ENCODE measurements at places on chromosomes 13 and 19.

GRCh38 chr19:48933382-48933932 lies at the start of gene DHDH:
Gene DHDH, plus strand, starts transcription at chr19:48933699. Its CDS starts 23 bp downstream, at chr19:48933722.
- DNase-seq = peak; percentile 65

- no peak for DNase-seq
Measured at GRCh38 chr19:56670961-56671612, 470 bp downstream of the ZNF835 start.

DNA sequence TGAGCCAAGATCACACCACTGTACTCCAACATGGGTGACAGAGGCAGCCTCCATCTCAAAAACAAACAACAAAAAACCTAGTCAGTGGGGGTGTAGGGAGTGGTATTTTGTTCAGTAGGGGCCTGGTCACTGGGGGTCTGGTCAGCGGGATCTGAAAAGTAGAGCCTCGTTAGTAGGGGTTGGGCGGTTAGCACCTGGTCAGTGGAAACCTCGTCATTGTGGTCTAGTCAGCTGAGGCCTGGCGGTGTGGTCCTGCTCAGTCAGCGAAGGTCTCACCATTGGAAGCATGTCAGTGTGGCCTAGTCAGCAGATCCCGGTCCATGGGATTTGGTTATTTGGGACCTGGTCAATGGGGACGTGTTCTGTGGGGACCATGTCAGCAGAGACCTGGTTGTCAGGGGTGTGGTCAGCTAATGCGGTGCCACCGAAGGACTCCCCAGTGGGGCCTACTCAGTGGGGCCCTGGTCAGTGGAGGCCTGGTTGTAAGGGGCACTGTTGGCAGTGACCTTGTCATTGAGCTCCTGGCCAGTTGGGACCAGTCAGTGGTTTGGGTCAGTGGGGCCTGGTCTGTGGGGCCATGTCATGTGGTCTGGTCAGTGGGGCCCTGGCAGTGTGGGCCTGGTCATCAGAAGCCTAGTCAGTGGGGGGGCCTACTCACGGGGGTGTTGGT lies 63.0 kb upstream of the TPM4 start:
- no peak for DNase-seq

DNA sequence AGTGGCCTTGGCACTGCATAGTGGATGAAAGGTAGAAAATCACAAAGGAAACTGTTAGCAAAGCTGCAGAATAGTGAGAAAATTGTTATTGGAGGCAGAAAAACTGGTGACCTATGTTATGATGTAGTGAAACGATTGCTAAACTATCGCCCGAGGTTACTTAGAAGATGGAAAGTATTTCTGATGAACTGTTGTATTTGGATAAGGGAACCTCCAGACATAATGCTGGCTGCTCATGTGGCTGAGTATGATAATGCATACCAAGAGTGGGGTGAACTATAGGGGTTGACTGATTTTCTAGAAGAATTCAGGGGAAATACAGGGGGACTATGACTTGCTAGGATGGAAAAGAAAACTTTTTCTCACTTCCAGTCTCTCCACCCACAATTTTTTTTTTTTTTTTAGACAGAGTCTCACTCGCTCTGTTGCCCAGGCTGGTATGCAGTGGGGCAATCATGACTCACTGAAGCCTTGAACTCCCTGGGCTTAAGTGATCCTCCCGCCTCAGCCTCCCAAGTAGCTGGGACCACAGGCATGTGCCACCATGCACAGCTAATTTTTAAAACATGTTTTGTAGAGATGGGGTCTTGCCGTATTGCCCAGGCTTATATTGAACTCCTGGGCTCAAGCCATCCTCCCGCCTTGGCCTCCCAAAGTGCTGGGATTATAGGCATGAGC lies 4.4 kb upstream of the EID2 start:
- DNase-seq = no peak

- DNase-seq = no peak
Measured at GRCh38 chr13:111505175-111505777, 184.8 kb downstream of the TEX29 start.

- DNase-seq = no peak
Measured at GRCh38 chr13:22422712-22423111, 751.8 kb downstream of the FGF9 start.

GRCh38 chr13:95710313-95710712 lies 33.4 kb downstream of the DNAJC3 start:
- DNase-seq = no peak

- DNase-seq = no peak
Measured at GRCh38 chr19:31275068-31275334, 74.2 kb downstream of the TSHZ3 start.

DNA sequence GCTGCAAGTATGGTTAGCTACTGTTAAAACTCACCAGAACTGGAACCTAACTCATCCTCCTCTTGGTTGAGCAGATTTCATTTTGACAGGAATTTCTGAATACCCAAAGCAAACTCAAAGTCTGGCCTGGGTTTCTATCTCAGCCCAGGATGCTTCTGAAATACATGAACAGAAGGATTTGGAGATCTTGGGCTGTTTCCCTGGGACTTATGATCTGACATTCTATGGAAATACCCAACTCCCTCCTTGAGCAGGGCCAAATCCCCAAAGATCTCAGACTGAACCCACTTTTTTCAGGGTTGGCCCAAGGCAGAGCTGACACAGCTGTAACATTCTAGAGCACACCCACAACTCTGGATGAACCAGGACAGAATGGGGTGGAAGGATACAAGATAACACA lies 1.1 kb upstream of the ITM2B start:
- no peak for DNase-seq

DNA sequence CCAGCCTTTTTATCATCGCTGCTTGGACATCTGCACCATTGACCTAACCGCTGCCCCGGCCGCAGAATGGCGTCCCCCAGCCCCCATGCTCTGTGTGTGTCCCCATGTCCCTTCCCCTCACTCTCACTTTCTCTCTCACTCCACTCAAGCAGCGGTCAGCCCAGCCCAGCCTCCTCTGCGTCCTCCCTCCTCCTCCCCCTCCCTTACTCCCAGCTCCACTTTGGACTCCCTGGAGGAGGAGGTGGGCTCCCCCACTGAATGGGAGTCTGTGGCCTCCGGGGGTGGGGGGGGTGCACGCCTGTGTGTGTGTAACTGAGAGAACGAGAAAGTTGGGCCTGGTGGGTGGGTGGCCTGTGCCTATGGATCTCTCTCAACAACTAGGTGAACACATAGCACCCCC lies 2.2 kb downstream of the MAP2K7 start:
- no peak for DNase-seq

DNA sequence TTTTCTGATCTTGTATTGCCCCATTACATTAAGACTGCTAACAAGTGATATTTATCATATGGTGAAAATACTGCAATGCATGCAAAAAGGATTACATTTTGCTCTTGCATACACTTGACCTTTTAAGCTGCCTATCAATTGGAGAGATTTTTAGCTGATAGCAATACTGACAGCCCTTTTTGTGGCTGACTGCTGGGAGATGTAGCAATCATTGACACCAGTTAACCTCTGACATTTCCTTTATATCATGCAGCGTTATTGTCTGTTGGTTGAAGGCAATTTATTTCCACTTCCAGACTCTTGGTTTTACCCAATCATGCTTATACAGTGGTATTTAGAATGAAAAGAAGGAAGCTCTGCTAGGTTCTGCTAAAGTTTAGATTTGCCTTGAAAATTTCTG lies 364.0 kb downstream of the LMO7 start:
- no peak for DNase-seq

- DNase-seq = peak; percentile 91
Measured at GRCh38 chr19:2495130-2495641, 19.3 kb downstream of the GADD45B start.

- no peak for DNase-seq
Measured at GRCh38 chr13:39577203-39577602, 25.8 kb downstream of the LHFPL6 start.

DNA sequence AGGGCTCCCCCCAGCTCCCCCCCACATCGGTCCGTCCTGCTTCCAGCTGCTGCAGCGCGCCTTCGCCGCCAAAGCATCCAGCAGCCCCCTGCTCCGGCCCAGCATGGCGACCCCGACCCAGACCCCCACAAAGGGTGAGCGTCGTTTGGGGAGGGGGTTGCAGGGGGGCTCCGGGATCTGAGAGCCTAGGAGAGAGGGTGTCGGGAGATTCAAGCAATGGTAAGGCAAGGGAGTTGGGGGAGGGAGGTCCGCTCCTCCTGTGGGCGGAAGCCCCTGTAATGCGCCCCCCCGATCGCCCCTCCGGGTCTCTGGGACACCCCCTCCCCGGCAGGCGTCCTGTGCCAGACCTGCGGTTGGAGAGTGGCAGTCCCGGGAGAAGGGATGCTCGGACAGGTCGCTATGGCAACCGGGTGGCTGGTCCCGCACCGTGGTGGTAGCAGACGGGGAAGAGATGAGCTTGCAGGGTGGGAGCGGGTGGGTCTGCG lies at the start of gene FXYD7:
FXYD7 (plus strand) TSS at position 25 of the 485 bp plus-strand sequence; CDS start at position 104, 79 bp downstream.
- DNase-seq = no peak

DNA sequence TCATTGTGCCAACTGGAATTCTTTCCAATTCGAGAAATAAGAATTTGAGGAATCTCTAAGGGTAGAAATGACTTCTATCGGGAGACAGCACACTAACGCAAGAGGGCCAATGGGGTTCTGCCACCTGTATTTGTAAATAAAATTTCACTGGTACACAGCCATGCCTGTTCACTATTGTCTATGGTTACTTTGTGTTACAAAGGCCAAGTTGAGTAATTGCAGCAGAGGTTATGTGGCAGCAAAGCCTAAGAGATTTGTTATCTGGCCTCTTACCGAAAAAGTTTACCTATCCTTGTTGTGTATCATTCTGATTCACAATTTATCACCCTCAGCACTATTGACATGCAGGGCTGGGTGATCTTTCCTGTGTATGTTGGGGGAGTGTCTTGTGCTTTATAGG lies 278.0 kb downstream of the KLF5 start:
- DNase-seq = no peak

GRCh38 chr13:95754069-95754468 lies 77.1 kb downstream of the DNAJC3 start:
- no peak for DNase-seq

GRCh38 chr19:46728693-46729339 lies 11.9 kb upstream of the PRKD2 start:
- DNase-seq = peak; percentile 90

- peak; percentile 69 for DNase-seq
Measured at GRCh38 chr19:12996406-12997094, 1.3 kb downstream of the NFIX start.

DNA sequence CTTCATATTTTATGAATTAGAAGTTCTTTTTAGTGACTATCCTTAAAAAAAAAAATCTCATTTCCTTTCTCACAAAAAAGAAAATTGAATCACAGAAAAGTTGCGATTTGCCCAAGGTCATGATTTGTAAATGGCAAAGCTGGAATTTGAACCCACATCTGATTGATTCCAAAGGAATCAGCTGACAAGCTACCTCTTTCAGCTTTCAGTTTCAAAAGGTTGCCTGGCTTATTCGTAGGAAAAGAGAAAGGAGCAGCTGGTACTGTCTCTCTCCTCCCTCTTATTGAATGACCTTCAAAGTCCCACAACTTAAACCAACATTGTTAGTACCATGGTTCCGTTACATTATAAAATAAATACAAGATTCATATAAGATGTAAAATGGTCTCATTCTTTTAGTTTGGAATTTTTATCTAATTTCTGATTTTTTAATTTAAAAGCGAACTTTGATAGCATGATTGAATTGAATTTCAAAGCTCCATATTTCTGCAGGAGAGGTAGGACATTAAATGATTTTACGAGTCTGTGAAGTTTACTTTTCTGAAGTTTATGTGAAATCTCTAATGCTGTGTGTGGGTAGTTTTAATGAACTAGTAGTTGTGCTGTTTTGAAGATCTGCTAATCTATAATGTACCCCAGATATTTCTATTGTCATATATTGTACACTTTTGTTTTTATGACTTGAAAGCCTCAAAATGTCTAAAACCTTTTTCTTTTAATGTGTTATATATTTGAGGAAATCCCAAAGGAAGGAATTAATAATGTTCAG lies 18.5 kb upstream of the KCTD4 start:
- no peak for DNase-seq

- peak; percentile 17 for DNase-seq
Measured at GRCh38 chr19:34172661-34173192, 423 bp downstream of the LSM14A start.

DNA sequence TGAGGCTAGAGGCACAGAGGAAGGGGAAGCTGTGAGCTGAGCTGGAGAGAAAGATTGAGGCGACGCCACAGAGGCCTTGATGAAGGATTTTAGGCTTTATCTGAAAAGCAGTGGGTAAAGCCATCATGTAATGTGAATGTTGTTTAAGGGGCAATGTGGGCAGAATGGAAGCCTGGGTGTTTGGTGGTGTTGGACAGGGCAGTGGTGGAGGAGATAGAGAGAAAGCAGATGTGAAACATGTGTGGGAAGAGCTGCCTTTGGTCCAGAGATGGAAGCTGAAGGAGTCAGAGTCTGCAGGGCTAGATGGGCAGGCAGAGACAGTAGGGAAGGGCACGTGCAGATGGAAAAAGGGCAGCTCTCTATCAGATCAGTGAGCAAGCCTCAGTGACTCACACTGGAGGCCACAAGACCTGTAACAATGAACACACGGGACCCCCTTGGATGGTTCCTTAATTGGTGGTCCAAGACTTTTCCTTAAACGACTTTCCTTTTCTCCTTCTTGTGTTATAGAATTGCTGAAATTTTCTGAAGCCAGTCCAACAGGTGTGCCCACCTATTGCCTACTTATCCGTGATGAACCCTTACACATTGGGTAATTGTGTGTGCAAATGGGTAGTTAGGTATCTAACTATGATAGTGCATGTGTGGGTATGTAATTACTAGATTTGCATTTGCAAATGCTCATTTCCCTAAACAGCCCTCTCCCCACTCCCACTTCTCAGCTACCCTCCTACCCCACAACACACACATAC lies 21.7 kb downstream of the ZNF536 start:
- no peak for DNase-seq

DNA sequence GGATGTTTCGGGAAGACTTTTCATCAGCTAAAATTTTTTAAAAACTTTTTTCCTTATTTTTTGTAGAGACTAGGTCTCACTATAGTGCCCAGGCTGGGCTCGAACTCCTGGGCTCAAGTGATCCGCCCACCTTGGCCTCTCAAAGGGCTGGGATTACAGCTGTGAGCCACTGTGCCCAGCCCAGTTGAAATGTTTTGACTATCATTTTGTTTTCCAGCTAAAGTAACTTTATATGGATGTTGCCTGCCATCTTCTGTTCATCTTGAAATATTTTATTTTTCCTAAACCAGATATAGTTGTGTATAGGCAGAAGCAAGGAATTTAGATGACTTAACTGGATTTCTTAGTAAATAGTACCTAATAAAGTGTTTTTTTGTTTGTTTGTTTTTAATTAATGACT lies 7.0 kb downstream of the CAB39L start:
- peak; percentile 17 for DNase-seq

- no peak for DNase-seq
Measured at GRCh38 chr19:5217171-5217570, 123.4 kb downstream of the PTPRS start.

GRCh38 chr13:90800082-90800746 lies 547.3 kb upstream of the MIR17HG start:
- DNase-seq = no peak

Measured in hepatic stellate cell (primary cell).